H7 (cell line): ENCODE measurements at places on chromosomes 1 and 21. TPM values are rescaled to one million over a fixed set of nuclear protein-coding genes. Genes with fewer than 3 reads are reported as not detected.

GRCh38 chr1:27436204-27437159, 44.1 kb downstream of the GPR3 start:
- DNase-seq: no peak

DNA sequence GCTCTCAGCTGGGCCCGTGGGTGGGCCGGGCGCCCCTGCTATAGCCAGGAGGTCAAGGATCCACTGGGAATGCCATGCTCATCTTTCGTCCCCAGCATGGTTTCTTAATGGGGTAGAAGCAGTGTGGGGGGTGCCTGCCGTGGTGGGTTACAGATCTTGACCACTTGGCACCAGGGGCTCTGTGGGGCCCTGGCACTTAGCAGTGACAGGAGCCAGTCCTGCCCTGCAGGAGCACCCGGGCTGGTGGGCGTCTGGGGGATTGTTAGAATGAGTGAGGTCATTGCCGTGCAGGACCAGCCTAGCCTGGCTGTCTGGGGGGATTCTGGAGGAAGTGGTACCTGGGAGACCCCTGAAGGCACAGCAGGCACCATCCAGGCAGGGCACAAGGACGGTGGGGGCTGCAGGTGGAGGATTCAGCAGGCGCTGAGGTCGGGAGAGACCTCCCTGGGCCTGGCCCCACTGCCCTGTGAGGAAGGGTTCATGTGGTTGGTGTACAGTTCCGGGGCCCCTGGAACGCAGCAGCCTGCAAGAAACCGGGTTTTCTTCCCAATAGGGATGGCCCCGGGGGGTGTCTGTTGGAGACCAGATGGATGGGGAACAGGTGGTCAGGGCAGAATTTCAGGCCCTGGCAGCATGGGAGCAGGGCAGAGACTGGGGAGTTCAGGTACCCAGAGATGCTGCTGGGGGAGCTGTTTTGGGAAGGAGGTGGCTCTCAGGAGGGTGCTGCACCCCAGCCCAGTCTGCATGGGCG, 4.8 kb downstream of the AIRE start:
- no peak for DNase-seq

GRCh38 chr1:221031458-221032203, 152.4 kb downstream of the HLX start:
- no peak for DNase-seq

DNA sequence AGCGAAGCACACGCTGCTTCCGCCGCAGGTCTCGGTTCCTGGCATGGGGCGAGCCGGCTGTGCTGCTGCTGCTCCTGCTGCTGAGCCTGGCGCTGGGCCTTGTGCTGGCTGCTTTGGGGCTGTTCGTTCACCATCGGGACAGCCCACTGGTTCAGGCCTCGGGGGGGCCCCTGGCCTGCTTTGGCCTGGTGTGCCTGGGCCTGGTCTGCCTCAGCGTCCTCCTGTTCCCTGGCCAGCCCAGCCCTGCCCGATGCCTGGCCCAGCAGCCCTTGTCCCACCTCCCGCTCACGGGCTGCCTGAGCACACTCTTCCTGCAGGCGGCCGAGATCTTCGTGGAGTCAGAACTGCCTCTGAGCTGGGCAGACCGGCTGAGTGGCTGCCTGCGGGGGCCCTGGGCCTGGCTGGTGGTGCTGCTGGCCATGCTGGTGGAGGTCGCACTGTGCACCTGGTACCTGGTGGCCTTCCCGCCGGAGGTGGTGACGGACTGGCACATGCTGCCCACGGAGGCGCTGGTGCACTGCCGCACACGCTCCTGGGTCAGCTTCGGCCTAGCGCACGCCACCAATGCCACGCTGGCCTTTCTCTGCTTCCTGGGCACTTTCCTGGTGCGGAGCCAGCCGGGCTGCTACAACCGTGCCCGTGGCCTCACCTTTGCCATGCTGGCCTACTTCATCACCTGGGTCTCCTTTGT, 2.6 kb downstream of the TAS1R3 start:
- DNase-seq: peak; percentile 68

DNA sequence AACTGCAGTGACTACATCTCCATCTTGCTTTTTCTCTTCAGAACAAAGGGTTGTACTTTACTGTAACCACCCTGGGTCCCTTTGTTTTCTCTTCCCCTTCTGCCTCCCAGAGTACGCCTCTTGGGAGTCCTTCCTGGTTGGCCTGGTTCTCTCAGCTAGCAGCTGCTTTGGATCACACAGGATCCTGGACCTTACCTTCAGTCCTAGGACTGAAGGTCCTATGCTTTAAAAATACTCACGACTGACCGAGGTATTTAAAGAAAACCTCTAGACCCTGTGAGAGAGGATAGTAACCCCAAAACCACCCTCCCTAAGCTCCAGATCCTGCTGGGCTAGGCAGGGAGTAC, 4.8 kb downstream of the TRIM45 start:
- no peak for DNase-seq

The TRIM67 gene
- total RNA-seq: not detected in 2 replicates

DNA sequence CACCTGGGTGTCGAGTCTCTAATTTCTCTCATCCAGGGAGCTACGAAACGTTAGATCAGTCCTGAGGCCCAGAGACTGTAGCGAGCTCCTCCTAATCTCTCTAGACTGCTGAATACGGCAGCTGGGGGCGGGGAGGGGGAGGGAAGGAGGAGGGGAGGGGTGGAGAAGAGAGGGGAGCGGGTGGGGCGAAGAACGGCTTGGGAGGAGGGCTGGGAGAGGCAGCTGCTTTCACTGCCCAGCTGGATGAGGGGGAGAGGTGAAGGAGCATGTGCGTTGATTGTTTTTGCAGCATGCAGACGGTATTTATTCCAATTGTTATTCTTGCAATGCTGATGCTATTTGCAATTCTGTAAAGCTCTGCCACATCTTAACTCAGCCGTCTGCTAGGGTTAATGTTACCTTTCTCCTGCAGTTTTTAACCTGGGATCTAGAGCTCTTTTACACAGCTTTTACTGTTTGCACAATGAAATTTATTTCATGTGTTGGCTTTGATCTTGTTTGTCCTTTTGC, 790 bp downstream of the DNAJC6 start:
- peak; percentile 75 for DNase-seq

The ERICH3 gene
- total RNA-seq: not detected in 2 replicates

DNA sequence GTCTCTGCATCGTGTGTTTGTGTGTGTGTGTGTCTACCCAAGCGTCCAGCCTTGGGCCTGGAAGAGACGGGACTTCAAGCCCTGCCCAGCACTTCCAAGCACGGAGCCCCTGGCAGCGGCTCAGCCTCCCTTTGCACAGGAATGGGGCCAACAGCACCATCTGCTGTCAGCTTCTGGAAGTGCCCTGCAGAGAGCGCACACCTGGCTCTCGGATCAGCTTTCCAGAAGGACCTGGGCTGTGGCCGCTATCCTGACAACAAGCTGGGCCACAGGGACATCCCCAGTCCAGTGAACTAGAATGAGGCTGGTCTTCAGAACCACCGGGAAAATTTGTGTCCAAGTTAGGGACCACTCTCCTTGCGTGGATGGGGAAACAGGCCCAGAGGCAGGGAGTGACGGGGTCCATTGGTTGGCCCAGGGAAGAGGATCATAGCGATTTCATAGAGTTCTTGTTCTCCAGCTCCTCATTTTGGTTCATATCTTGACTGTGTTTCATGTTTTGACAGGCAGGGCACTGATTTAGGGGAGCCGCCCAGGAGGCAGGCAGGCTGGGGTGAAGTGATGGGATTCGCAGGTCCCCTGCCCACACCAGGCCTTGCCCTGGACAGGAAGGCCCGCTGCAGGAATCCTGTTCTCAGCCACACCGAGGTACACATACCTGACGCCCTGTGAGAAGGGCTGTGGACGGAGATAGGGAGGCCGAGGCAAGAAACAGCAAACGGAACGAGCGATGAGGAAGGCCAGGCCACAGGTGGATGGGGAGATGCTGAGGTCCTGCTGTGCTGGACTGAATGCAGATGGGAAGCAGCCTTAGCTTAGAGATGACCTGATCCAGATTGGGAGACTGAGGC, 38.4 kb downstream of the TAS1R2 start:
- DNase-seq: peak; percentile 94
